Activated naive CD4-positive, alpha-beta T cell (primary cell): ENCODE measurements at places on chromosomes 3 and 15.
A peak's percentile ranks its signal among the peaks of the same experiment; 100 is the strongest.

- DNase-seq, result no peak
These were observed 47.5 kb upstream of the CHMP2B start for GRCh38 chr3:87179642-87180041.

GRCh38 chr3:101300073-101300472 is 20.3 kb downstream of the IMPG2 start:
- no peak for DNase-seq

GRCh38 chr3:192171213-192171612 is 556.1 kb downstream of the FGF12 start:
- DNase-seq, result no peak

GRCh38 chr3:137768361-137769321 is 4.5 kb downstream of the SOX14 start:
- DNase-seq, result no peak

- DNase-seq, result no peak
These were observed 75.9 kb downstream of the KLF13 start for GRCh38 chr15:31402511-31403056.

GRCh38 chr3:171116365-171116764 is 89.8 kb upstream of the SLC2A2 start:
- no peak for DNase-seq

DNA sequence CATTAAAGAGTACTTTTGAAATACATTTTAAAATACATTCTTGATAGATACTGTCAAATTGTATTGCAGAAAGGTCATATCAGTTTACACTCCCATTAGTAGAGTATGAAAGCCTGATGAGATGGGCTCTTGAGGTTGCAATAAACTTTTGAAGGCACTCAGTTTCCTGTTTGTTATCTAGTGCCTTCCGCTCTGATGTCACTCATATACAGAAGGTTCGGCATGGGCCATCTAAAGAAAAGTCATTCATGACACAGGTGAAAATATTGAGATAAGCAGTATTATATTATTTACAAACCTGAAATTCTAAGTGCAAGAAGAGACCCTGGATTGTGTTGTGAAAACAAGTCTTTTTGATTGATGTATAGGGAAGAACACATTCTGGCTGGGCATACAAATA is 36.5 kb upstream of the DENND4A start:
- DNase-seq, result no peak

DNA sequence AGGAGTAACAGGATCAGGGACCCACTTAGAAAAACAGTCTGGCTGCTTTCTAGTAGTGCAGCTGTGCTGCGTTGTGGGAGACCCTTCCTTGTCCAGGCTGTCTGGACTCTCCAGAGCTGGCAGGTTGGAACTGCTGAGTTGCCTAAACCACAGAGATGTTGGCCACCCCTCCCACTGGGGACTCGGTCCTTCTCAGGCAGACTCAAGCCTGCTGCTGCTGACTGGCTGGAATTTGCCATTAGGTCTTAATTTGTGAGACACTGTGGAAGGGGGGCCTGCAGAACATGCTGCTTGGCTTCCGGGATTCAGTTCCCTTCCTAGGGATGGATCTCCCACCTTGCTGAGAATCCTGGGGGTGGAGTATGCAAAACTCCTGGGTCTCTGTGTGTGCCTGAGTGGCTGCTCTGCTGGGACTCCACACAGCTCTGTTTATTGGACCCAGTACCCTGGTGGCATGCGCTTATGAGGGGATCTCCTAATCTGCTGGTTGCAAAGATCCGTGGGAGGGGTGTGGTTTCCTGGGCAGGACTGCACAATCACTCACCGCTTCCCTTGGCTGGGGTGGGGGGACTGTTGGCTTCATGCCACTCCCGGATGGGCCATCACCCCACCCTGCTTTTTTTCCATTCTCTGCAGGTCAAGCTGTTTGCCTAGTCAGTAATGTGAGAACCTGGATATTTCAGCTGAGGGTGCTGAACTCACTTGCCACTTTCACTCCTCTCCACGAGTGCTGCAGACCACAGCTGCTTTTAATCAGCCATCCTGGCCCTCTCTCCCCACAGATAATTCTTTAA is 150.5 kb downstream of the CFAP20DC start:
- DNase-seq, result no peak

DNA sequence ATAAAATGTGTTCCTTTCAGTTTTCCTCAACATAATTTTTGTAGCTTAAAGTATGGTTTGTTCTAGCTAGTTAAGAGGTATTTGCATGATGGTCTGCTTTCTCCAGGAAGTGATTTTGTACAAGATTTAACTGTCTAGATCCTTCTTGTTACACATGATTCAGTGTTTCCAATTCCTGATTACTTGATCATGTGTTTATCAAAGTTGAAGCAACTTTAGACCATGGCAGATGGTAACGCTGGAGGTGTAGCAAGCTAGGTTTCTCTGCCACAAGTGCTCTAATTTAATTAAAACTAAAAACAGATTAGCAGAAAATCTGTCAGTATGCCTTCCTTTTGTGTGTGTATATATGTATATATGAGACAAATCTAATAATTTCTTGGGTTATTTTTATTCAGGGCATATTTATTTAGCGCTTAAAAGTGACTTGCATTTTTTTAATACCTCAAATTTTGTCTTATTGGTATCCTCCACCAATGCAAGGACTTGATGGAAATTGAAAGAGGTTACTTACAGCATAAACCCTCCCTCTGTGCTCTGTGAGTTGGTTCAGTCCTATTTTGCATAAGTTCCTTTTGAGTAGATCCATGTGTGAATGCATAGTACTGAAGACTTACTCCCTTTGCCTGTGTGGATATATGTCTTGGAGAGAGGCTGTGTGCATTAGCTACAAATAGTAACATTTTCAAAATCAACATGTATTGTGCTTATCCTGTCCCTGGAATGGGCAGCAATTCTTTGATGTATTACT is 157.3 kb upstream of the CGNL1 start:
- DNase-seq, result no peak

DNA sequence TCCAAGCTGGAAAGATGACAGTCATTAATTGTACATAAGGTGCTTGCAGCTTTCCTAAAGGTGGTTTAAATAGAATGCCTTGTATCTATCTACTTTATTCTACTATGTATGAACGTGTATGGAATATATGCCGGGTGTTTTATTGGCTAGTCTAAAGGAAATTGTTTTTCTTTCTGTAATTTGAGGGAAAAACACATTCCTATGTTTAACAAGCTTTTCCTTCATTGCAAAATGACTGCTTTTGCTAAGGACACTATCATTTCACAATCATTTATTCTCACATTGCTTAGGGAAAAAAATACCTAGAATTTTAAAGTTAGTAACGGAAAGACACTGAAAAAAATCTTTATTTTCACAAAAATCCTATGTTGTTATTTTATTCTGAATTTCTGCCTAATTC is 141.7 kb downstream of the WDR76 start:
- DNase-seq, result no peak

DNA sequence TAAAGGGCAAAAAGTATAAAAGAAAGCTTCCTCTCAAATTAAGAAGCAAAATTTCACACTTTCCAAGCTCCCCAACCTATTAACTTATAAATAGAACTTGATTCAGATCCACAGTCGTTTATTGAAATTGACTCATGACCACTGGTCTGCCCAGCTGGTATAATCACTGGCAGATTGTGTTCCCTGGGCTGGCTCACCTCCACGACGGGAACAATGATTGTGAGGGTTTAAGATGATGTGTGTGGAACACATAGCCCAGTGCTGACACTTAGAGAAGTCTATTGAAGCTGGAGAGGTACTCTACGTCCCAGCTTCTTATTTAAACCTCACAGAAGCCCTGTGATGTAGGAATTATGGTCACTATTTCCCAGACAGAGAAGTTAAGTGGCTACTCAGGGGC is 90.4 kb downstream of the MB21D2 start:
- no peak for DNase-seq

DNA sequence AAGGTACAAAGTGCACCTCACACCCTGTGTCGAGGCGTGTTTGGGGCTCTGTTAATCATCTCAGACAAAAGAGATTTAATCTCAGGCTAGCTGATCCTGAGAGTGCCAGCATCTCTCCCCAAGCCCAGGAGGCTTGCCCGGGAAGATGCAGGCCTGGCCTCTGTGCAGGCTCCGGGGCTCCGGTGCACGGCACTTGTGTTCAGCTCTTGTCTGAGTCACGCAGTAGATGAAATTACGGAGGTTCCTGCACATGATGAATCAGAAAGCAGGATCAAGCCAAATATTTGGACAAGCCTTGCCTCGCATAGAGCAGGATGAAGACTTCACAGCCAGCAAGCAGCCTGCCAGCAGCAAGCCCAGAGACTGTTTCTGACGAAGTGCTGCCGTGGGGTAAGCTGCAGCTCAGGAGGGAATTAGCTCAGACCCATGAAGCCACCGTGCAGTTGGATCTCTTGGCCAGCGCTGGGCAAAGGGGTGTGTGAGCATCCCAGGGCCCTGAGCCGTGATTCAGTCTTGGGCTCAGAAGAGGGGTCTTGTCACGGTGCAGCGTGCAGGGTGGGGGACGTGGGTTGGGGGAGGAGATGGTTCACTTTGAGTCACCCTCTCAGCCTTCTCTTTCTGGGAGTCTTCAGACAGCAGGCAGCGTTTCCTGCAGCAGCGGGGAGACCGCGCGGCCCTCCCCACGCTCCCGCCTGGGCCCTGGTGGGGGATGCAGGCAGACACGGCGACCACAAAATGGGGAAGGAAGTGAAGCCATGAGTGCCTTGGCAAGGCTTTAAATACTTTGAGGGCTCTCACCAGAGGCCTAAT is 89.2 kb upstream of the MEF2A start:
- DNase-seq, result peak; percentile 41

DNA sequence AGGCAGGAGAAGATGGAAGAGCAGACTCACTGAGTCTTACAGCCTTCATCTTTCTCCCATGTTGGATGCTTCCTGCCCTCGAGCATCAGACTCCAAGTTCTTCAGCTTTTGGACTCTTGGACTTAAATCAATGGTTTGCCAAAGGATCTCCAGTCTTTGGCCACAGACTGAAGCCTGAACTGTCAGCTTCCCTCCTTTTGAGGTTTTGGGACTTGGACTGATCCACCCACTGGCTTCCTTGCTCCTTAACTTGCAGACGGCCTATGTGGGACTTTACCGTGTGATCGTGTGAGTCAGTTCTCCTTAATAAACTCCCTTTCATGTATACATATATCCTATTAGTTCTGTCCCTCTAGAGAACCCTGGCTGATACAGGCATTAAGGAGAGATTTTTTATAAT is 62.4 kb upstream of the TNIK start:
- no peak for DNase-seq

DNA sequence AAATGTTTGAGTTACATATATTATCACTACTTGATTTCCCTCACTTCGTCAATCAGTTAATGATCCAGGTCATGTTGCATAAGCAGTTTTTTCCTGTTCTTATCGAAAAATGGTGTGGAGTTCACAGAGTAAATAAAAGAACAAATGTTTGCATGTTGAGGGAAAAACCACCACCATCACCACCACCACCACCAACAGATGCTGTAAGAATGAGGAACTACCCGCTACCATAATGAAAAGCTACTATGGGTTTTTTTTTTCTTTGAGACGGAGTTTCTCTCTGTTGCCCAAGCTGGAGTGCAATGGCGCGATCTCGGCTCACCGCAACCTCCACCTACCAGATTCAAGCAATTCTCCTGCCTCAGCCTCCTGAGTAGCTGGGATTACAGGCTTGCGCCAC is 27.6 kb downstream of the RUBCN start:
- no peak for DNase-seq

- peak; percentile 45 for DNase-seq
These were observed 33.3 kb downstream of the CCNB2 start for GRCh38 chr15:59138243-59138642.

DNA sequence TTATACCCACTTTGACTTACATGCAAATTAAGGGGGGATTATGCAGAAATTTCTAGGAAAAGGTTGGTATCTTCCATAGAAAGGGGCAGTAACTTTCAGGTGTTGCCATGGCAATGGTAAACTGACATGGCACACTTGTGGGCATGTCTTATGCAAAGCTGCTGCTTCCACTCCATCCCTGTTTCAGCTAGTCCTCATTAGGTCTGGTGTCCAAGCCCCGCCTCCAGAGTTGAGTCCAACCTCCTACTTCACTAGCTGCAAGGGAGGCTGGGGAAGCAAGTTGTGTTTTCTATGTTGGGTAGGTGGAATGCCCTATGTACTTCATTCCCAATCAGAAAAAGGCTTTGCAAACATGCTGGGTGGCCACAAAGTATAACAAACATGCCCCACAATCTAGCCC is 14.7 kb upstream of the KLHL40 start:
- no peak for DNase-seq

- DNase-seq, result no peak
These were observed 662 bp downstream of the UBL7 start for GRCh38 chr15:74460298-74460697.

- no peak for DNase-seq
These were observed 191.3 kb downstream of the ADAMTSL3 start for GRCh38 chr15:83845230-83845629.

DNA sequence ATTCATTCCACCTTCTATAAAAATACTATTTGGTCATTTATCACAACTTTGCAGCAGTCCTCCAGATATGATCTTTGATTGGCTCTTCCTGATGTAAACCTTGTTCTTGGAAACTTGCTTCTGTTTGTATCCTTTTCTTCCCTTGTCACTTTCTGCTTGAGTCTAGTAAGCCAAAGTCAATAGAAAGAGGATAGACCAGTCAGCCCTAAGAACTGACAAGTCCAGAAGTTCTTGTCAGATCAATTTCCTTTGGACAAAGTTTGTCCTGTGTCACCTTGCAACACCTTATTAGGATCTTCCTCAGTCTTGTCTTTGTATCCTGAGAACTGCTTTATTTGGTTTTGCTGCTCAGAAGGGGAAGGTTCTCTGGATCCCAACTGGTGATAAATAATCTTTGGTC is 87.9 kb upstream of the CCDC54 start:
- DNase-seq, result no peak

DNA sequence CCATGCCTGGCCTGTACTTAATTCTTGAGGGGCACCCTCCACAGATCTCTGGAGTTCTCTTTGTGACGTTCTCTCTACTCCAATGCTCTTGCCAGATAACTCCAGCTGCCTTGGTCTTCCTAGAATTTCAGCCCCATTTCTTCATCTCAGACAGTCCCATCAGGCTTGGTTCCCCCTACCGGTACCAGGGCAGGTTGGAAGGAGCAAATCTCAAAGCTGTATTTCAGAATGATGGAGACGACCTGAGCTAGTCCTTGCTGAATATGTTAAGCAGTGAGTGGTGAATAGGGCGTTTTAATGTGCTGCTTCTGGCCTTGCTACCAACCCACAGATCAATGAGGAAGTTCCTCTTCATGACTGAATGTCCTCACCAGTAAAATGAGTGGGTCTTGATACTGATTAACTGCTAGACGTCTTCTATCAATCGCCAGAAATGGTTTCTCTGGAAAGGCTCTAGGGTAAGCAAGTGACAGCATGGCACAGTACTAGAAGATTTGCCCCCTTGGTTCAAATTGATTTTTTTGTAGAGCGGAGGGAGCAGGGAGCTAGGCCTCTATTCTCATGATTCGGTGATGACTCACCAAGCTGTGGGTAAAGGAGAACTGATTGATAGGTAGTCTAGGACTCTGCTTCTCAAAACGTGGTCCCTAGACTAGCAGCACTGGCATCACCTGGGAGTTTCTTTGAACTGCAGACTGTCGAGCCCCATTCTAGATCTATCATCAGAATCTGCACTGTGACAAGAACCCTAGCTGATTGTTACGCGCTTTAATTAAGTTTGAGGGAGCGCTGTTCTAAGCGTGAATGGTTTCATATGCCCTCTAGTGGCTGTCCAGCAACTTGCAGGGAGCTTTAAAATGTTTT is 67.8 kb downstream of the UBP1 start:
- DNase-seq, result no peak

- DNase-seq, result no peak
These were observed 27.5 kb downstream of the DNAJB8 start for GRCh38 chr3:128439226-128439625.
